ENCODE measurements at places on chromosomes 1 and 21.

GRCh38 chr1:107777664-107778047, 187.3 kb downstream of the VAV3 start:
- DNase-seq, result no peak

DNA sequence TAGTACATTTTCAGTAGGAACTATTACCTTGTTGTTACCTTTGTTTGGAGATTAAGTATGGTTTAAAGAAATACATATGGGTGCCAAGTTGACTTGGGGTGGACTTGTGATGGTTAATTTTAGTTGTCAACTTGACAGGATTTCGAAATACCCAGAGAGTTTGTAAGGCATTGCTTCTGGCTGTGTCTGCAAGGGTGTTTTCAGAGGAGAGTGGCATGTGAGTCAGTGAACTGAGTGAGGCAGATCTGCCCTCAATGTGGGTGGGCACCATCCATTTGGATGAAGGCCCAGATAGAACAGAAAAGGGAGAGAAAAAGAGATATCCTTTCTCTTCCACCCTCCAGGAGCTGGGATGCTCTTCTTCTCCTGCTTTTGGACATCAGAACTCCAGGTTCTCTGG, 315.5 kb downstream of the GPATCH2 start:
- no peak for DNase-seq

DNA sequence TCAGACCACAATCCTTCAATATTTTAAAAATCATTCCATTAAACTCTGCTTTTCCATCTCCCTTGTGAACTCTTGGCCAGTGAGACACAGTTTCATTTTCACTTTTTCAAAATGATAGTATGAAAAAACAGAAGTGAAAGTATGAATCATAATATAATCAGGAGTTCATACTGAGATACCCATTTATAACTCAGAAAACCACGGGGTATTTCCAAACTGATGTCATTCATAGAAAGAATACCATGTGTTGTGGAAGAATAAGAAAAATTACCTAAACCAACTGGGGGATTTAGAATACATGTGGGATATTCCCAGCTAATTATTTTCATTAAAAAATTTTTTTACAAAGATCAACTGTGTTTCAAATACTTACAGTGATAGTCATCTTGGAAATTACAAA, 149.9 kb downstream of the MRPL39 start:
- DNase-seq, result no peak

DNA sequence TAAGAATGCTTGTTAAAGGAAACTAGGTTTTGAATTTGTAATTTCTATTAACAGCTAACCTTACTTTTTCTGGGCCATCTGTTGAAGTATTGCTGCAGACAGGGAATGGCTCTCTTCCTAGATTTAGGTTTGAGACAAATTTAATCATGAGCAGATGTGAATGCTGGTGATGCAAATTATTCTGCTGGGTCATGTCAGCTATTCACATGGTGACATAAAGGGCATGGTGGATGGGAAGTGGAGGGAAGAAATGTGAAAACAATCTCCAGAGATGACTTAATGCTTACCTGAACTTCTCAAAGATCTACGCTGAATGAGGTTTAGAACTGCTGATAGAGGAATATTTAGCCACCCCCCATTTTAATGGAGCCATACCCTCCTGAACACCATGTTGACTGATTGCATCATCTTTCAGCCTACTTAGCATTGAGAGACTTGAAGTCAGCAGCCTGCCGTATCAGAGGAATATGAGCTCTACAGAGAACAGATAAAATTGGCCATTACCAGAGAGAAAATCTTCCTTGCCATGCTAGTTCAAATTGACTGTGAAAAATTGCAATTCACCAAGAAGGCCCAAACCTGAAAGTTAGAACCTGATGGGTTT, 138.8 kb downstream of the HHAT start:
- no peak for DNase-seq

DNA sequence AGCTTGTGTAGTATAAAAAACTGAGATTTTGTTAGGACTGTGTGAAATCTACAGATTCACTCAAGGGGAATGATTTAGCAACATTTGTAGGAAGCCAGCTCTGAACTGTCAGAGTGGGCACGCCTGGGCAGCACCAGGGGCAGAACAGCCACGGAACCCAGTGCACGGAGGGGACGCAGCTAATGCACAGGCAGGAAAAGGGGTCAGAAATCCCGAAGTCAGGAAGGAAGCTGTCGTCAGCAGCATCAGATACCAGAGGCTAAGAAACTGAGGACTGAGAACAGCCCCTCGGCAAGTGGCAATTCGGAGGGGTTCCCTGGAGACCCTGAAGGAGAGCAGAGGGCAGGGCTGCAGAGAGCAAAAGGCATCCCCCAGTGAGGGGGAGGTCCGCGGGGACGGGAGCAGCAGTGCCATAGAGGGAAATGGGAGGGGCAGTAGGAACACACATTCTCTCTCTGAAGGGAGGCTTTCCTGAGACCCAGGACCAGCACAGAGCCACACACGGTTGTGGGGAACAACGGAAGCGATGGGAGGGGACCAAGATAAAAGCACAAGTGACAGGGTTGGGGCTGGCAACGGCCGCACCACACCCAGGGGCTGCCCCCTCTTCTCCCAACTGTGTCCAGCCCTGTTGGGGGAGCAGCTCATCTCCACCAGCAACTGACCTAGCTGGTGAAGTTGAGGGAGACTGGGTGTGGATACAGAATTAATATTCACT, 12.7 kb downstream of the UBE2J2 start:
- no peak for DNase-seq

DNA sequence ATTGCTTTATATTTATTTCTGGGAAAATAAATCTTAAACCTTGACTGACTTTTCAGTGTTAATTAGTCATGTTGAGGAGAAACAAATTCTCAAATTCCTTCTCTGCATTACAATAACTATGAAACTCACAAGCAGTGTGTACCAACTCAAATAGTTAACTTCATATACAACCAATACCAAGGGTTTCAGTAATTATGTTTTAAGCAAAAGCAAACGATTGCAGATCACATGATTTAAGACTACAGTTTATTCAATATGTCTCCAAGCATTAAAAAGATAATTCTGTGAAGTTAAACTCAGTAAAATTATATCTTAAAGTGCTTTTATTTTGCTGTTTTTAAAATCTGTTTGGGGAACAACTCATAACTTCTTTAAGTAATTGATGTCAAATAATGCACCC, 28.6 kb downstream of the PCSK9 start:
- DNase-seq, result no peak

- no peak for DNase-seq
Observed at GRCh38 chr1:3677484-3677883, 25.2 kb downstream of the TP73 start.

GRCh38 chr21:45048968-45049367, 25.4 kb upstream of the ADARB1 start:
- no peak for DNase-seq

GRCh38 chr1:36420409-36420808, 22.7 kb upstream of the LSM10 start:
- DNase-seq, result no peak

- no peak for DNase-seq
Observed at GRCh38 chr1:22117851-22118250, 25.0 kb downstream of the WNT4 start.

- DNase-seq, result no peak
Observed at GRCh38 chr1:62426237-62426636, 10.6 kb upstream of the USP1 start.

DNA sequence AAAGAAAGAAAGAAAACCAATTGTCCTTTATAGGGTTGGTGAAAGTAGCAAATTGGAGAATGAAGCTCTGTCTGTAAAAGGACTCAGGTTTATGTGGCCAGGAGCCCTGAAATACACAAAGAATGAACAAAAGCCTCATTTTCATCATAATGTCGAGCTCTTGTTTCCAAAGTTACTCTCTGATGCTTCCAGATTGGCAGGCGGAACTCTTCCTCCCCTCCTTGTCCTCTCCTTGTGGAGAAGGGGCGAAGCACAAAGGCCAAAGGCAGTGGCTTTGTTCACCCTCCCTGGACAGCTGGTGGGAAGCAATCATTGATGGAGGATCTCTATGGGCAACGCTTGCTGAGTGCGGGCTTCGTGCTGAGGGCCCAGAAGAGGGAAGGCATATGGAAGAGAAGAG, 5.6 kb downstream of the CA6 start:
- peak; percentile 38 for DNase-seq

- DNase-seq, result no peak
Observed at GRCh38 chr21:45455674-45456583, 51.0 kb downstream of the COL18A1 start.

GRCh38 chr21:36223451-36223850, 66.8 kb downstream of the DOP1B start:
- no peak for DNase-seq

DNA sequence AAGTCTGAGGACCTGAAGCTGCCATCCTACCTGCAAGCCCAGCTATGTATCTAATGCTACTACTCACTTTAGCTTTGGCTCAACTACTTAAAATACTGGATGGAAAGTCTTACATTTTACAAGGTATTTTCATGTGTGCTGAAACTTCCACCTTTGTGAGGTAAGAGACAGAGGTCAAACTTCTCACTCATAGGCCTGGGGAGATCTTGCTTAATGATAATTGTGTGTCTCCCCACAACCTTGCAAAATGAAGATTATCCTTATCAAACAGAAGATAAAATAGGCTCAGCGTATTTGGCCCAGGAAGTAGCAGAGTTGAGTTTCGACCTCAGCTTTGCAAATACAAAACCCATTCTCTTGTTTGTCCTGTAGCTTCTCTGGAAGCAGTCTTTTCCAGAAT, 63.7 kb downstream of the CENPF start:
- no peak for DNase-seq

DNA sequence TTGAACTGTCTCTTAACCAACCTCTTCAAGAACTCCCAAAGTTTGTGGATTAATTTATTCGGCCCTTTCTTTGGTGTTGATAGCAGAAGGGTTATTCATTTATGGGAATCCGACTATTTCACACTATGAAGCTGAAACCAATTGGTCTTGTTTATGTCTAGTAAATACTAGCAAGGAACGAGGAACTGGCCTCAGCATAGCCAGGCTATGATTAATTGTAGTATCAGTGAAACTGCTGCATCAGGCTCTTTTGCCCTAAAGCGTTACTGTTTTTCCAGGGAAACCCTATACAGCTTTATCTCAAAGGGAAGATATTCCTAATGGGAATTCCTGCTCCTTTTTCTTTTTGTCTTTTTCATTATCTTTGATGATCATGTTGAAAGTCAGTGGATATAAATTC, 35.1 kb downstream of the CLEC20A start:
- no peak for DNase-seq

GRCh38 chr1:223188618-223189356, 45.7 kb upstream of the TLR5 start:
- no peak for DNase-seq

DNA sequence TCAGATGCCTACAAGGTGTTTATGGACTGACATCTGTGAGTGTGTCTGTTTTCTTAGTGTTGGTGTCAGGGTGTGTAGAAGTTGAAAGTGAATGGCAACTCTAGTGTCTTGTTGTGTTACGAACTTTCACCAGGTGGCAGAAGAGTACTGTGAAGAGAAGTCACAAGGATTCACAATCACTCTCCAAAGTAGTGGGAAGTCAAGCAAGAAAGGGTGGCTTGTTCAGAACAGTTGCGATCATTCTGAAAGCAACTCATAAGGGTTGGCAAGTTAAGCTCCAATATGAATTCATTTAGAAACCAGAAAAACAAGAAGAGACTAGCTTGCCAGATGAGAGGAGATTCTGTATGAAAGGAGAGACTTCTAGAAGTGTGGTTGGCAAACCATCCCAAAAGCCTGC, 86.1 kb downstream of the FASLG start:
- peak; percentile 72 for DNase-seq

- DNase-seq, result no peak
Observed at GRCh38 chr1:76303340-76303717, 228.8 kb downstream of the ST6GALNAC3 start.

GRCh38 chr21:46264690-46265144, 20.7 kb downstream of the MCM3AP start:
- no peak for DNase-seq

- no peak for DNase-seq
Observed at GRCh38 chr1:219477861-219478260, 135.0 kb downstream of the ZC3H11B start.

- no peak for DNase-seq
Observed at GRCh38 chr1:8462371-8462892, 144.5 kb downstream of the SLC45A1 start.

GRCh38 chr1:239817276-239817675, 274.4 kb upstream of the FMN2 start:
- no peak for DNase-seq

- no peak for DNase-seq
Observed at GRCh38 chr1:47031585-47031984, 8.1 kb downstream of the CYP4X1 start.

DNA sequence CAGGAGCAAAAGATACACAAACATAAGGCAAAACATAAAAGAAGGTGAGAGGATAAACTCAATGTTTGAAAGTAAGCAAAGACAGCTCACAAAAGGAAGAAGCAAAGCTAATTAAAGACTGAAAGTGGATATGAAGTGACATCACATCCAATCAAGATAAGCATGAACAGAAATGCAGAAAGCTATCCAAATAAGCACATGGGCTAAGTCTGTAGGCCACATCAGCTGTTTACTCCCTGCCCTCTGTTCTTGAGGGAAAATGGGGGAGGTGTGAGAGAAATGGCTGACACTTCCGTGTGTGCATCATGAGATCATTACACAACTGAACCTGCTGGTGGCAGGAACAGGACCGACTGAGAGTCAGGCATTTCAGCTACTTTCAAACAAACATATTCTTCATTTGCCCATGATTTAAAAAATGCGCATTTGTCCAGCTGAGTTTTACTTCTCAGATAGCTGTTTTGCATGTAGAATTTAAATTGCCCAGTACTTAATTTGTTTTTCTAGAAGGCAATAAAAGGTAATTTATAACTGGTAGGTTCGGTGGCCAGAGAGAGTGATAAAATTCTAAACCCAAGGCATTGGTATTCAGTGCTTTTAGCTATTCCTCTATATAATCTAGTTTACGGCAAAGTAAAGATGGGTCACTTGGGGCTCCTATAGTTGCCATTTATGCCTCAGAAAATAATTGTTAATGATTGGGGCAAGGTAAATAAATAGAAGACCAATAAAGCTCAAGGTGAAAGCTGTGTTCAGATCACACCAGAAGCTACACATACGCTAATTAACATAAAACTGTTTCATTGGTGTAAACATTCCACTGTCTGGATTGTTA, 27.2 kb upstream of the MAN1A2 start:
- DNase-seq, result peak; percentile 49

DNA sequence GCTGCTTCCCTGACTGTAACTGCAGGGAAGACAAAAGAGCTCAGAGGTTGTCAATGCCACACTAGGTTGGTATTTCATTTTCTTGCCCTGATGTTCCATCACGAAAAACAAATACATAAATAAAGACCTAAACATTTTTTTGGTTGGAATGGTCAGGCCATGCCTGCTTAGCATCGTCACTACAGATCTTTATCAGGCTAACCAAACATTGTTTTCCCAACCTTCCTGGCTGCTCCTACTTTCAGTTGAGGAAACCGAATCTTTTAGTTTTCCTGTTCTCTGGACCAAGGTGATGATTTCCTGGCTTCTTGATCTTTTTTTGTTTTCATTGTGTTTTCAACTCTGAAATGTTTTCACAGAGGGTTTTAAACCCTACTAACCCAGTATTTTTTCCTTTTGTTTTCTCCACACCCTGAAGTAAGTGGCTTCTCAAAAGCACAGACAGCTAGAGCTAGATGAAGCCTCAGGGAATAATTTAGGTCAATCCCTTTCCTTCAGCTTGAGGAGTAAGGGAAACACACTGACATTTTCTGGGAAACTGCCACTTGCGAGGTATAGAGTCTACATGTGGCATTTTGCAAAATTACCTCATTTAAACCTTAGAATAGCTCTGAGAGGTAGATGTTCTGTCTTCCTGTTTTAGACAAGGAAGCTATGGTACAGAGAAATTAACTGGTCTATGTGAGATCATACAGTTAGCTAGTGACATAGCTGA, 67.2 kb upstream of the CNN3 start:
- DNase-seq, result no peak
